ENCODE measurements at places on chromosomes 6 and 20.

- DNase-seq = no peak
Measured at GRCh38 chr20:58709703-58710039, 17.1 kb downstream of the NPEPL1 start.

- DNase-seq = no peak
Measured at GRCh38 chr6:67501755-67502154, 1133.3 kb upstream of the ADGRB3 start.

DNA sequence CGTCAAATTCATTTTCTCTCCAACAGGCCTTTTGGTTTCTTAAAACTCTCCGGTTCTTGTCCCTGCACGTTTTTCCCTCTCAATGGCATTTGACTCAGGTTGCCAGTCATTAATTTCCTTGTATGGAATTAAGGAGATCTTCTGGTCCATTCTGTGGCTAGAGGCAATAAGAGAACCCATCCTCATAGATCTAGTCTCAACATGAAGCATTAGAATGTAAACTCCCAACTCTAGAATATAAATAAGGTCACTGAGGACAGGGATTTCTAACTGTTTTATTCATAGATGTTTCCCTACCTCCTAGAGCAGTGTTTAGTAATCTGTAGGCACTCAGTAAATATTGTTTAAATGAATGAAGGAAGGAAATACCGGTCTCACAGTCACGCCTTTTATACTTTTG, 185.2 kb upstream of the FLRT3 start:
- no peak for DNase-seq

DNA sequence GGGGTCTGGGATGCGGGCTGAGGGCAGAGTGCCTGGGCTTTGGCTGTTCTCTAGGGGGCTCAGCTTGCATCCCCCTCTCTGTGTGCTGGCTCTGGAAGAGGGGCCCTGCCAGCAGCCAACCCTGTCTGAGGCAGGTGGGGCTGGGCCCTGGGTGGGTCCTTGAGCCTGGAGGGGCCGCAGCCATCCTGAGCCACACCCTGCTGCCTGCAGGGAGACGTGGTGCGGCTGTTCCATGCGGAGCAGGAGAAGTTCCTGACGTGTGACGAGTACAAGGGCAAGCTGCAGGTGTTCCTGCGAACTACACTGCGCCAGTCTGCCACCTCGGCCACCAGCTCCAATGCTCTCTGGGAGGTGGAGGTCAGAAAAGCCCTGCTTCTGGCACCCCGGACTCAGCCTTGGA, 41.2 kb downstream of the ITPR3 start:
- DNase-seq = no peak

GRCh38 chr20:328975-329695, 3.8 kb downstream of the SOX12 start:
- DNase-seq = no peak

GRCh38 chr6:32254761-32255198, 30.9 kb upstream of the NOTCH4 start:
- no peak for DNase-seq

DNA sequence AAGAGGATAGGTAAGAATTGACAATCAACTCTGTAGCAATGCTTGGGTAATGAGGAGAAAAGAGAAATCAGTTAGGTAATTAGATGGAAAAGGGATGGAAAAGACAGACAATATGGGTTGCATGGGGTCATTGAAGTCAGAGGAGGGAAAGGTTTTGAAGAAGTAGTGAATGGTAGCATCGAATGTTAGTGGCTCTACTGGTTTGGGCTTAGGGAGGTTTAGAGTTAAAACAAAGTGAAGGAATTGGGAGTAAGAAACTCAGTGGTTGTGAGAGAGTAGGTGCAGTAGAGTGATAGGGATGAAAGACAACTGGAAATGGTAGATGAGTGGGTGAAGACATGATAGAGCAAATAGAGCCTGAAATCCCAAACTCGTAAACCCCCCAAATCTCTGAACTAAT, 140.1 kb upstream of the ZFP64 start:
- DNase-seq = no peak

GRCh38 chr6:149264629-149265028, 52.9 kb upstream of the TAB2 start:
- peak; percentile 60 for DNase-seq

- no peak for DNase-seq
Measured at GRCh38 chr20:60113024-60113724, 155.0 kb downstream of the CDH26 start.

GRCh38 chr6:1481286-1481685, 91.9 kb downstream of the FOXF2 start:
- DNase-seq = no peak

DNA sequence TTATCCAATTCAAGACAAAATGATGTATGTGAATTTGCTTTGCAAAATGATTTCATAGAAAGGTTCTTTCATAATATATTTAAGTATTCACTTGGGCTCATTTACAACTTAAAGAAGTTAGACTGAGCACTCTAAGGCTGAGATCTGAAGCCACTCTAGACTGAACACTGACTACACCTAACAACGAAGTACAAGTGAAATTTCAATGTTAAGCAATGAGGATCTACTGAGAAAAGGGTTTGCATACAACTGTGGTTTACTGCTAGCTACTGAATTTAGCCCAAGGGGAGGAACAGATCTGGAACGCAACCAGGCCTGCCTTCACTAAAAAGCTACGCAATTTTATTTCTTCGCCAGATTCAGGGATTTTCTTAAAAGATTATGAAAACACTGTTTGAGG, 106.4 kb downstream of the MBOAT1 start:
- DNase-seq = no peak

GRCh38 chr6:73612611-73613010, 41.2 kb downstream of the SLC17A5 start:
- DNase-seq = no peak

GRCh38 chr6:159033160-159034049, 11.4 kb downstream of the TAGAP start:
- no peak for DNase-seq

GRCh38 chr20:10618611-10619245, 55.1 kb downstream of the JAG1 start:
- DNase-seq = no peak

- DNase-seq = no peak
Measured at GRCh38 chr6:145469021-145469420, 266.3 kb downstream of the EPM2A start.

- DNase-seq = no peak
Measured at GRCh38 chr6:17885889-17886576, 101.4 kb downstream of the KIF13A start.

- DNase-seq = no peak
Measured at GRCh38 chr6:41167173-41167963, 4.5 kb upstream of the TREM2 start.
